ENCODE measurements at places on chromosomes 5 and 9.

DNA sequence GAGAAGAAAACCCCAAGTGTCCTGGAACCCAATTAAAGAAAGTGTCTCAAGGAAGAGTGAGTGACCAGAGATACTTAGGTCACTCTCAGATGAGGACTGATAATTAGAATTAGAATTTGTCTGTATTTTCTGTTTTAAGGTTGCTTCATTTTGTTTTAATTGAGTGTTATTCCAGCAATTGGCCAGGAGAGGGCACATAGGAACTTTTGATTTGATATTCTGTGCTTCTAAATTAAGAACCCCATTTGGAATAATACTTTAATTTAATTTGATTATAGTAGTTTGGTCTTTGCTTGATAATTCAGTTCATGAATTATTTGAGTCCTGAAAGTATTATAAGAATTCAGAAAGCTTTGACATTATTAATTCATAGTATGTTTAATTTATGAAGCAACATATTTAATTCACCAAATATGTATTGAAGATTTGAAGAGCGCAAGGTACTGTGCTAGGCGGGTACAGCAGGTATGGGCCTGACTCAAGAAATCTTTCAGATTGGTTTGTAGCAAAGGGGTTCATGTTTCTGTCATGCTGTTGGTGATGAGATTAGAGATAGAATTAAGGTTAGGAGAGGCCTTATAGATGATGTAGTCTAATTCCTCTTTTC, 4.9 kb downstream of the MRPL22 start:
- DNase-seq = peak; percentile 54

GRCh38 chr5:77418162-77418561, 74.0 kb downstream of the WDR41 start:
- DNase-seq = no peak

DNA sequence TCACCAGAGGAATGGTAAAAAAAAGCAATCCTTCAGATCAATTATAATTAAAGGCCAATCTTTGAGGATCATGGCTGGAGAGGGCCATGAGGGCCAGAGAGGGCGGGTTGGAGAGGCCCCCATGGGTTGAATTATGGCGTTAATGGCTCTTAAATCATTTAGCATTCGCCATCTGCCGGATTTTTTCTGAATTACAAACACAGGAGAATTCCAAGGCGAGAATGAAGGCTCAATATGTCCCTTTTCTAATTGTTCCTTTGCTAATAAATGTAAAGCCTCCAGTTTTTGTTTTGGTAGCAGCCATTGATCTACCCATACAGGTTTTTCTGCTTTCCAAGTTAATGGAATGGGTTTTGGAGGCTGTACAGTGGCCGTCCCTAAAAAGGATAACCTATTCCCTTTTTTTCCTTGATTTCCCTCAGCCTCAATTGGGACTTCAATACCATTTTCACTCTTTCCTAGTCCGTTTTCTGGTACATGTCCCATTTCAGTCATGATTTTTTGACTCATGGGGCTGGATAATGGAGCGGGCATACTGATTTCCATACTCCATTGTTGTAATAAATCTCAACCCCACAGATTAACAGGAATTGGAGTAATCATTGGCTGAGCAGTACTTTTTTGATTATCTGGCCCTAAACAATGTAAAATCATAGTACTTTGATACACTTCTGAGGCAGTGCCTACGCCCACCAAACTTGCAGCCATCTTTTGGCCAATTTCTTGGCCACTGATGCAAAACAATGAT, 6.7 kb upstream of the TMEM141 start:
- DNase-seq = peak; percentile 69

GRCh38 chr5:40332970-40333369, 346.7 kb upstream of the PTGER4 start:
- DNase-seq = no peak

DNA sequence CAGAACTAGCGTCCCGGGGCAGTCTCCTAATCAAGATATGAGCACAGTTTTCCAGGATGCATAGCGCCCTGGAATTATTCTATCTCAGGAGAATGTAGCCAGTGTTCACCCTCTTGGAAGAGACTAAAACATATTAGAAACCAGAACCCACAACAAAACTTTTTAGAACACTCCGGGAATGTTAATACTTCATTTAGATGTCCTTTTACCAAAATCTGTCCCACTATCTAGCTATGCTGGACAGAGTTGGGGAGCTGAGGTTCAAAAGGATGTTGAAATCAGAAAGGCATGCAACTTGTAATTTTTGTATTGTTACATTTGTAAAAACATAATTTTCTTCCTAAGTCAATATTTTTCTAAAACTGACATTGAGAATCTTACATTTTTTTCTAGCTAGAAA, 386.5 kb upstream of the RFX3 start:
- no peak for DNase-seq

- no peak for DNase-seq
These were observed 70.6 kb downstream of the ALDH1A1 start for GRCh38 chr9:72882117-72882775.

GRCh38 chr9:125376261-125377226, 114.9 kb downstream of the GAPVD1 start:
- DNase-seq = no peak

DNA sequence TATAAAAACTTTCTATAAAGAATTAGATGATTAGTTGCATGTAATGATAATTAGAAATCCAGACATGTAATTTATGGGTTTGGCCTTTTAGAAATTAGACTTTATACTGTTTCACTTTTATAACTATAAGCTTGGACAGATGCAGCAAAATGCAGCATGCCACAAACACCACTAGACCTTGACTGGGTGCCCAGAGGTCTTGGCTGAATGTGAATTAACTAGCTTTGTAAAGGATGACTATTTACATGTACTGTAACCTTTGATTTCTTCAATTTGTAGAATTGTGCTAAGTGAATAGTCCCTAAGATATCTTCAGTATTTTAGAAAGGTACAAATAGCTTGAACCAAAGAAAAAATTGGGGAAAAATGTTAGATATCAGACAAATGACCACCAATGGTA, 2168.1 kb downstream of the MAT2B start:
- DNase-seq = no peak

GRCh38 chr5:113487781-113488644, at the start of gene MCC:
Gene MCC, minus strand, starts transcription at chr5:113488453.
- DNase-seq = peak; percentile 32

Data from erythroblast (primary cell).